NCI-H1092 (cell line): ENCODE measurements at places on chromosomes 7 and 10.

DNA sequence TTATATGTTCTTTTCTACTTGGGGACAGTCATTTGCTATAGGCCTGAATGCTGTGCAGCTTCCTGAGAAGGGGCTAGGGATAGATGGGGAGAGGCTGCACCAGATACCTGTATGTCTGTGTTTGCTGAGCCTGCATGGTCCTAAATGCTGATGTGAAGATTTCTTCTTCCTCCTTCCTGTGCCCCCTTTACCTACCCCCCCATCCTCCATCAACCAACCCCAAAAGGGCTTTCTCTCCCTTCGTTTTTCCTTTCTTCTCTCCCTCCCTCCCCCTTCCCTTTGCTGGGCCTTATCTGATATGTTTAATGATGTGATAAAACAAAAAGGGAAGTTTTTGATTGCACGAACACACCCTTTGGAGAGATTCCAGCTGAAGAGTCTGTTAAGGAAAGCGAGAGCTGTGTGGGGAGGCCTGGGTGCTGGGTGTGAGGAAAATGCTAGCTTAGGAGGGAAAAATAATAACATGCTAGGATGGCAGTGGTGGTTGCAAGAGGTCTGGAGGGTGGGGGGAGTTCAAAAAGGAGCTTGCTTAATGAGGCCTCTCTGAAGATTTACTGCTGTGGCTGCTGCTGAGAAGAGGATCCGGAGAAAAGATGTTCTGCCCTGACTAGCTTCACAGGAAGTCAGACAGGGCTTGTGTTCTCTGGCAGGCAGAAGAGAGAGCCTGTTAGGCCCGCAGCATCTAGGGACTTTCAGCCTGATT lies 101.8 kb downstream of the SAMD9 start:
- DNase-seq = no peak

DNA sequence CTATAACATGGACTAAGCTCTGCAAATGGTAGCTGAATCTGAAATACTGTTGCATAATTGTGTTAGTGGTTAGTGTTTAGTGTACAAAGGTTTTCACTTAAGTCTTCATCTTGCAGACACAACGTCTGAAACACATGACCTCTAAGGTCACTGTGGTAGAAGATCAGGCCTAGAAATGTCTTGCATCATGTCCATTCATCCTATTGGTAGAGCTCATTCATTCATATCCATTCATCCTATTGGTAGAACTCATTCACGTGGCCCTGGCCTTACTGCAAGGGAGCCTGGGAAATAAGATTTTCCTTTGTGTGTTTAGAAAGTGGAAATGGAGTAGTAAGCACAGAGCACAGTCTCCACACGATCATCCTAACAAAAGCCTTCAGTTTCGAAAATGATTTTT lies 485.8 kb downstream of the PLXNA4 start:
- DNase-seq = no peak

DNA sequence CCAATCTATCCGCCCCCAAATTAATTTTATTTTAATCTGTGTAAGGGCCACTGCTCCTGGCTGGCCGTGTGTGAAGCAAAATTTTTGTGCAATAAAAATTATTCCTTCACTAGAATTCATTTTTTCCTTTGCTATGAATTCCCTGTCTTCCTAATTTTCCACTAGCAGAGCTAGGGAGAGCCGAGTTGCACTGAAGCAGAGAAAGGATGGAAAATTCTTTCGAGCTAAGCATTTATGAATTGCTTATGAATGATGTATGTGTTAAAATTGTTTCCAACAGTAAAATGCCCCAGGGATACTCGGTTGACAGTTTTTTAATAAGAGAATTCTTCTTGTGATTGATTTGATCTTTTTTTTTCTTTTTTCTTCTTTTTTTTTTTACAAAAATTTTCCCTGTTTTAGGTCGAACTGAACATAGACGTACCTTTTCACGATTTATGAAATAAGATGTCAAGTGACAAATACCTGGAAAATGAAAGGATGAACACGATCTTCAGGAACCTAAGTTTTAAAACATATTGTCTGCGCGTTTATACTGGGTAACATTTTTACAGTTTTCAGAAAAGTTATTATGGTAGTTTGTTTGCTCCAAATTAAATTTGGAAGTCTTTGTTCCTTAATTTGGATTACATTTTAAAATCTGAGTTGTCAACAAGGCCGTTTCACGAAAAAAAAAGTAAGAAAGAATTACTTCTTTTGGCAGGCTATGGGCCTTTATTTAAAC lies 288.8 kb upstream of the NFE2L3 start:
- no peak for DNase-seq

GRCh38 chr10:121613456-121613855 lies 15.2 kb upstream of the FGFR2 start:
- DNase-seq = no peak

- DNase-seq = no peak
These were observed 1.6 kb upstream of the IDI1 start for GRCh38 chr10:1050554-1050953.

DNA sequence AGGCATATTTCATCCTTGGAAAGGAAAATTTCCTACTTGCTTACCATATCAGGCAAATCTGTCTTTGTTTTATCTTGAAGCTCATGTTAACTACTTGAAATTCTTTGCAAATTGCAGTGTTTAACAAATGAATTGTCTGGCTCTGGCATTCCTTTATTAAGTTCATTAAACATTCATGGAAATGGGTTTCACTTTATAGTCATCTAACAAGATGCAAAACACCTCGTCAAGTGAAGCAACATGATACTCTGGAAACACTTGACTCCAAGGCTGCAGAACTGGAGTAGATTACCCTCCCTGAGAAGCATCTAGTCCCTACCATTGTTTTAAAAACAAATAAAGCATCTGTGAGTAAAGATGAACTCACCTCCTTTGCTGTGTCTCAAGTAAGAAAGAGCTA lies 1086.9 kb downstream of the NRG3 start:
- DNase-seq = no peak

DNA sequence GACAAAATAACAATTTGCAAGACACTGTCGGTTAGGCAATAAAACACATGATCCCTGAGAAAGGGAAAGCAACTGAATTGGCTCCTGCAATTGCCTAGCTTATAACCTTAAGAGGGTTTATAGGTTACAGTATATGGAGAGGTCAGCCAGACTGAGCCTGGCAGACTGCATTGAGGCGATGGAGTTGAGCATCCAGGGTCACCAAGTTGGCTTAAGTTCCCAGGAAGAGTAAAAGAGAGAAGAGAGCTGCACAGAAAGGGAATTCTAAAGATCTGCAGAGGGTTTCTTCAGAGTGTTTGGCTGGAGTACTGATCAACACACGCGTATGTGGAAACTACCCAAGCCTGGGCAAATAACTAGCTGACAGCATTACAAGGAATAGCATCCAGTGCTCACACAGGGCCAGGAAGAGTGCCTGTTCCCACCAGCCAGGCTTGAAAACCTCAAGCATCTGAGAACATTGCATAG lies 11.2 kb downstream of the ANKMY2 start:
- DNase-seq = no peak

DNA sequence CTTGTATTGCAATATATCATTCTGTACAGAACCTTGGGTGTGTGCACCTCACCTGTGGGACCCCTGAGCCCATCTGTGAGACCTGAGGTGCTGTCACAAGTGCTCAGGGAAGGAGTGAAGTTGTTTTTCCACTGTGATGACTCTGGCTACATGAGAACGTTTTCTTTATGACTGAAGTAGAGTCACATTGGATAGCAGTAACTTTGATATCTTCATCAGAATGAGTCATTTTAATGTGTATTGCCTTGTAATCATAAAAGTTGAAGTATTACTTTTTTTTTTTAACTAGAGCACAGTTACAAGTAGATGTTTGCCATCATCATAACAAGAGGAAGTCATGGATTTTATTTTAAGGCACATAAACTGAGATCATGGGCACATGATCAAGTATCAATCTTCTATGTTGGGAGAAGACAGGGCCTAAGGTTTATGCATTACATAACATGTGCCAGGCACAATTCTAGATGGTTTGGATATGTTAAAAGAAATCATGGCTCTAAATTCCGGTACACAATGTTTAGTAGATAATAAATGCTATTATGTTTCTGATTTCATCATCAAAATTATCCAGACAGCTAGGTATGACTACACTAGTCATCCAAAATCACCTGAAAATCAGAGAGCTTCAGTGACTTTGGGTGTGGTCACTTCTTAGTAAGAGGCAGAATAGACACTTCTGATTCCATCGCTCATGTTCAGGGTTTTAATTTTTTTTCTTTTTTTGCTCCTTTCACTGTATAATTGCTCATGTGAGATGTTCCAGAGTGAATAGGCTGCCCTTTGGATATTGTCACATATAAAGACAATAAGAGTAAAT lies 82.7 kb upstream of the KLF6 start:
- no peak for DNase-seq

- DNase-seq = no peak
These were observed 107.4 kb downstream of the ATXN7L1 start for GRCh38 chr7:105768898-105769507.

DNA sequence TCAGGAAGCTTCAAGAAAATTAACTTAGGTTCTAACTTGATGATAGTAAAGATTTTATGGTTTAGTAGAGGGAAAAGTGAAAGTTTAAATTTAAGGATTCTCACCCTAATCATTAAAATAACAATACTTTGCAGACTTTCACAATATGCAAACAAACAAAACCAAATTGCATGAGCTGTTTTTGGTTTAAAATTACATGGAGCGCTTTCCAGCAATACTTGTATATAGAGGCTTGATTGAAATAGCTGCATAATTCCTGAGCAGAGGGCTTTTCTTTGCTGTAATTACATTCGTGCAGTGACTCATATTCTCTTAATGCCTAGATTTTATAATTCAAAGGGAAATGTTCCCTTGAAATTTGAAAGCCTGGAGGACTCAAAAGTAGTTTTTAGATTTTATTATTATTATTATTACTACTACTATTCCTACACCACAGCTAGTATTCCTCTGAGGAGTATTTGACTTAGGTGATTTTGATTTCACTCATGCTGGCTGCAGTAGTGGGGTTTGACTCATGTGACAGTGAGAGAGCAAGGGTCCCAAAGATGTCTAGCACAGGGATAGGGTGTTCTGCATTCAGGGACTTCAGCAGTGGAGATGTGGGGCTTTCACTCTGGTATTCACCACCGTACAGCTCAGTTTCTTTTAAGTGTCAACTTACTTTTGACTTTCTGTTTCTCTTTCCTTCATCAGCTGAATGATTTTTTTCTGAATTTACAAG lies 138.1 kb downstream of the ADAM22 start:
- no peak for DNase-seq

DNA sequence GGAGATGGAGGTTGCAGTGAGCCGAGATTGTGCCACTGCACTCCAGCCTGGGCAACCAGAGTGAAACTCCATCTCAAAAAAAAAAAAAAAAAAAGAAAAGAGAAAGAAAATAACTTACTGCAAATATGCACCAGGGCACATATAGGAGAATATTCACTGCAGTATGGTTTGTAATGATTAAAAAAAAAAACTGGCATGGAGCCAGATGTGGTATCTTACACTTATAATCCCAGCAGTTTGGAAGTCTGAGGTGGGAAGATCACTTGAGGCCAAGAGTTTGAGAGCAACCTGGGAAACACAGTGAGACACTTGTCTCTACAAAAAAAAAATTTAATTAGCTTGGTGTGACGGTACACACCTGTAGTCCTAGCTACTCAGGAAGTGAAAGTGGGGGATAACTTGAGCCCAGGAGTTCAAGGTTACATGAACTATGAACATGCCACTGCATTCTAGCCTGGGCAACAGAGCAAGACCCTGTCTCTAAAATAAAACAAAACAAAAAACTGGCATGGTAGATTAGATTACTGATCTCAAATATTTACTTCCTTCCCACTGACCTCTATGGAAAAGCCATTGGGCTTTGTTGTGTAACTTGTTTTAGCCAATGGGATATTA lies 85.6 kb downstream of the MICU1 start:
- no peak for DNase-seq

GRCh38 chr7:22185559-22185958 lies 171.4 kb downstream of the RAPGEF5 start:
- DNase-seq = no peak

GRCh38 chr10:67696679-67697078 lies 684 bp upstream of the CTNNA3 start:
- no peak for DNase-seq

- DNase-seq = no peak
These were observed 13.6 kb downstream of the CPA1 start for GRCh38 chr7:130393841-130394411.

DNA sequence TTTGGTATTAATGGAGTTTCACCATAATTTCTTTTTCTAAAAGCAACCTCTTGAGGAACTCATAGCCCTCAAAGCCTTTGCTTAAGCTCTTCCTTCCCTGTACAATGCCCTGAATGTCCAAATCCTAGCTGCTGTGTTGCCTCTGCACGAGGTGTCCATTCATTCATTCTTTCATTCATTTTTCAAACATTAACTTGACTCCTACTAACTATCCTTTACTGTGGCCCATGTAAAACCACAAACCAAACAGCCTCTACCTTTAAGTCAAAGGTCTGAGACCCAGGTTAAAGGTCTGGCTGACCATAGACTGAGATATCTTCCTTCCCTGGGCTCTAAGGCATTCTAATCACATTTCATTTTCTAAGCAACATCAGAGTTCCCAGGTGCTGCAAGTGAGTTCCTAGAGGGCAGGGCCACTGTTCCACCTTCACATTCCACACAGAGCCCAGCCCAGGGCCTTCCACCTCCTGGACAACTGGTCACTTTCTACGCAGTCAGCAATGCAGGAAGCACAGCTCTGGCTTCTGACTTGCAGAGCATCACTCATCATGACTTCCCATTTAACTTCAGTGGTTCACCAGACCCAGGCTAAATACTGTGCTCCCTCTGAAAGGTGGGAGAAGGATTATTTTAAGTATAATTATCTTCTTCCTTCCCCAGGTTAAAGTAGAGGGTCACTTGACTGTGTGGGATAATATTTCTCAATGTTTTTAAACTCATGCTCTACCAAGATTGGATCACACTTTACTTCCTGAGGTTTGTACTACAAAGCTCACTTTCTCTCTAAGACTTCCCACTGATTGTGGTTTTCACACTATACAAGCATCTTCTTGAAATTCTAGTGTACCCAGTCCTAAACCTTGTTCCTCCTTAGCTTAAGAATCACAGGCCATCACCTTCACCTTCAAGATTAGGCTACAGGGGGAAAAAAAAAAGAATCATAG lies 19.1 kb downstream of the ATXN7L1 start:
- DNase-seq = no peak

- no peak for DNase-seq
These were observed 16.3 kb downstream of the TSPAN12 start for GRCh38 chr7:120841608-120842007.

GRCh38 chr10:62248465-62248864 lies 20.2 kb downstream of the RTKN2 start:
- DNase-seq = no peak

GRCh38 chr7:18566205-18566604 lies 70.7 kb downstream of the HDAC9 start:
- no peak for DNase-seq

DNA sequence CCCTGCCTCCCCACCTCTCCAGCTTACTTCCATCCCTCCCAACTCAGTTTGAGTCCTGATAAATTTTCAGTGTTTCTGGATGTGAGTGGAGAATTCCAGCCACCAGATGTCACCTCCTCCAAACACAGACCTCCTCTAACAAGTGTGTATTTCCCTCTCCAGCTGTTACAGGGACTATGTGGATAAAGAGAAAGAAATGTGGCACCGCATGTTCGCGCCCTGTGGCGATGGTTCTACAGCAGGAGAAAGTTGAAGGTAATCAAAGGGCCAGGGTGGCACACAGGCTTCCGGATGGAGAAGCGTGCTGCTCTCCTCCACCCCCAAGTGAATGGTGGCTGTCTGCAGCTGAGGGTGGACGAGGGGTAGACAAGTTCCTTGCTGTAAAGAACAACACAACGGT lies 14.7 kb downstream of the FKBP6 start:
- DNase-seq = peak; percentile 30
